NCI-H2029 (cell line): ENCODE measurements at places on chromosomes 5 and 9.

- no peak for DNase-seq
Measured at GRCh38 chr5:111926026-111926425, 169.0 kb upstream of the NREP start.

- DNase-seq = no peak
Measured at GRCh38 chr5:151683444-151683843, 3.3 kb downstream of the SPARC start.

DNA sequence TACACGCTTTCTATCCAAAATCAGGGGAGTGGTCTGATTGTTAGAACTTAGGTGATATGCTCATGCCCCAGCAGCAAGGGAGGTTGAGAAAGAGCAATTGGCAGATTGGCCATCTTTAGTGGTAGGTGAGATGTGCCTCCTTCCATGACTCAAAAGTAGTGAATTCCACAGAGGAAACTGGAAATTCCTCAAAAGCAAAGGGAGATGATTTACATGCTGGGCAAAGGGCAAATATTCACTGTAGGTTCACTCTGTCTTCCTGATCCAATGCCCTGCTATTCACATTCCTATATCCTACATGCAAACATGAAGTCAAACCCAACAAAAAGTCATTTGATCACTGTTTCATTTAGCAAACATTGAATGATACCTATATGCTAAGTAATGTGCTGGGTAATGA, 130.1 kb upstream of the ZNF608 start:
- no peak for DNase-seq

DNA sequence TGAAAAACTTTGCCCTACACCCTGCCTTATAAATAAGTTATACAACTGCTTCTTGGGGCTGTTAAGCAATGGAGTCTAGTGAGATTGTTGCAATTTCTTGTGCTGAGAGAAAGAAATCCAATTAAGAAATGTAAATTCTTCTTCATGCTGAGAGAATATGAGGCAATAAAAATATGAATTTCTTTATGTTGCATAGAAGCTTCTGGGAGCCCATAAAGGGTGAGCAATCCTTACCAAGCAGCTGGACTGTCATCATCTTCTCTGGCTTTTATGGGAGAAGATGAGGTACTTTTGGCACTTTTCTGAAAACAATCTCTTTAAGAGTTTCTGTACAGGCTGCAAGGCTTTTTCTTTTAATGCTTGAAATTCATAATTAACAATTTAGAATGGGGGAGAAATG, 204.3 kb downstream of the DMRTA1 start:
- no peak for DNase-seq

DNA sequence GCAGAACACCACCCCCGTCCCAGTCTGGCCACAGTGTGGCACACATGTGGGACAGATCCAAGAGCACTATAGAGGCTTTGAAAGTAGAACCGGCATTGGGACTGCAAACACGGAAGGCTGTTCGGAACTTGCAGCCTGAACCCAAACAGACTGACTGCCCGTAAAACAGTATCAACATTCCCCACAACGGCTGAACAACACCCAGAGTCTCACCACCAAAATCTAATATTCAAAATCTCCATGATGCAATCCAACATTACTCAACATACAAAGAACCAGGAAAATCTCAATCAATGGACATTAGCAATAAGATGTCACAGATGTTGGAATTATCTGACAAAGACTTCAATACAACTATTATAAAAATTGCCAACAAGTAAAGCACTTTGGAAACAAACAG, 82.3 kb downstream of the ROR2 start:
- DNase-seq = no peak

GRCh38 chr9:98807070-98807813, at the start of gene GALNT12:
Gene GALNT12 (plus strand): TSS chr9:98807670. CDS start chr9:98807699, 29 bp downstream.
- DNase-seq = no peak

GRCh38 chr9:98087420-98088354, 31.2 kb downstream of the NANS start:
- DNase-seq = no peak

DNA sequence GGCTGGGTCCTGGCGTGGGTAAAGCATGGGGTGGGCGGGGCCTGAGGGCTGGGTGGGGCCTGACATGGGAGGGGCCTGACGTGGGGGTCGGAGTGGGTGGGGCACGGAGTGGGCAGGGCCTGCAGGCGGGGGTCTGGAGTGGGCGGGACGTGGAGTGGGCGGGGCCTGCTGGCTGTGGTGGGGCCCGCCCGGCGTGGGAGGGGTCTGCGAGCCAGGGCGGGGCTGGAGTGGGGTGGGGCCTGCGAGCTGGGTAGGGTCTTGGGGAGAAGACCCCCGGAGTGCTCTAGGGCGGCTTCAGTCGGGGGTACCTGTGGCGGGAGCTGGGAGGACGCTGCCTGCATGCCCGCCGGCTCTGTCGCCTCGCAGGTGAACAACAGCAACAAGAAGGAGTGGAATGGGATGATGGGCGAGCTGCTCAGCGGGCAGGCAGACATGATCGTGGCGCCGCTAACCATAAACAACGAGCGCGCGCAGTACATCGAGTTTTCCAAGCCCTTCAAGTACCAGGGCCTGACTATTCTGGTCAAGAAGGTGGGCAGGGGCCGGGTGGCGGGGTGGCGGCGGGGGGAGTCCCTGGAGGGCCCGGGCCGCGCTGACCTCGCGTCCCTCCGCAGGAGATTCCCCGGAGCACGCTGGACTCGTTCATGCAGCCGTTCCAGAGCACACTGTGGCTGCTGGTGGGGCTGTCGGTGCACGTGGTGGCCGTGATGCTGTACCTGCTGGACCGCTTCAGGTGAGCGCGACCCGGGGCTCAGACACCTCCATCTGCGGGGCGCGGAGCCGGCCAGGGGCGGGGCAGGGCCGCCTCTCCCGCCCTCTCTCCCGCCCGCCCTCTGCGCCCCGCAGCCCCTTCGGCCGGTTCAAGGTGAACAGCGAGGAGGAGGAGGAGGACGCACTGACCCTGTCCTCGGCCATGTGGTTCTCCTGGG, 8.0 kb downstream of the LRRC26 start:
- DNase-seq = peak; percentile 6

DNA sequence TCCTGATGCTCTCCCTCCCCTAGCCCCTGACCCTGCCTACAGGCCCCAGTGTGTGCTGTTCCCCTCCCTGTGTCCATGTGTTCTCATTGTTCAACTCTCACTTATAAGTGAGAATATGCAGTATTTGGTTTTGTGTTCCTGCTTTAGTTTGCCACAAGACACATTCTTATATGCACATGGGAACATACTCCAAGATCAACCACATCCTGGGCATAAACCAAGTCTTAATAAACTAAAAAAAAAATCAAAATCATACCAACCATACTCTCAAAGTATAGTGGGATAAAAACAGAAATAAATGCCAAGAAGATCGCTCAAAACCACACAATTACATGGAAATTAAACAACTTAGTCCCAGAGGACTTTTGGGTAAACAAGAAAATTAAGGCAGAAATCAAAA, 11.2 kb upstream of the ZCCHC9 start:
- no peak for DNase-seq

GRCh38 chr9:96574455-96574854, 45.2 kb downstream of the CDC14B start:
- no peak for DNase-seq

DNA sequence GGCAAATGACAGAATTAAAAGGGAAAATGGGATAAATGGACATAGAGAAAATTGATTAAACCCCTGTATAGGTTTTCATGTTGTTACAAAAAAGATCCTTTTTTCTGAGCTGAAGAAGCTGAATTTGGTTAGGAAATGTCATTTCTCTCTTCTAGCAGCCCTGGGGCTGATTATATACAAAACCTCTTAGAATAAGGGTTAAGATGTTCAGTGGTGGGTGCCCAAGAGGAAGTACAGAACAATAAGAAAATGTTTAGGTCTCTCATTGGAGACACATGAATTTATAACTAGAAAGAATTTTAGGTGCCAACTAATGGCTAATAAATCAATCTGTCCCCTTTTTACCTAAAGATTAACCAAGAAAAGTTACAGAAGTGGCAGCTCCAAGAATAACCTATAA, 14.2 kb downstream of the ABHD17B start:
- DNase-seq = no peak

DNA sequence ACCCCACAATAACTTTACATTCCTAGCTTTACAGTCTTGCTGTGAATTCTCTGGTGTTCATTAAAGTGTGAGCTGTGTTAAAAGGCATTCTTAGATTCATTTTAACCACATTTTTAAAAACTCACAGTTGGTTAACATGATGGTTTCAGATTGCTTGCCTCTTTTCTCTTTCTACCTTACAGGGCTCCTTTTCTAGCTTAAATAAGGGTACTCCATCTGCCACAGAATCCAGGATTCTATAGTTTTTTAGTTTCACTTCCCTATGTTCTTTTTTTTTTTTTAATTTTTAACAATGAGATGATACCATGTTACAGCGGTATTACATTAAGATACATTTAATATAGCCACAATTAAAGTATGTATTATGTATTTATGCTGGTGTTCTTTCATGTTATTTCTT, 3.9 kb upstream of the FBXO4 start:
- no peak for DNase-seq

- peak; percentile 70 for DNase-seq
Measured at GRCh38 chr5:72108202-72109061, 1.2 kb downstream of the MAP1B start.

DNA sequence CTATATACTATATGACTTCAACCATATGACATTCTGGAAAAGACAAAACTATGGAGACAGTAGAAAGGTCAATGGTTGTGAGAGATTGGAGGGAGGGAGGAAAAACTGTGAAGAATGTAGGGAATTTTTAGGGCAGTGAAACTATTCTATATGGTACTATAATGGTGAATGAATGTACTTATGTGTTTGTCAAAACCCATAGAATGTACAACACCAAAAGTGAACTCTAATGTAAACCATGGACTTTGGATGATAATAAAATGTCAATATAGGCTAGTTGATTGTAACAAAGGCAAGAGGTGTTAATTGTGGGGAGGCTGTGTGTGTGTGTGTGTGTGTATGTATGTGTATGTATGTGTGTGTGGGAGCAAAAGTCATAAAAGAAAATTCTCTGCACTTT, 10.8 kb upstream of the STOM start:
- DNase-seq = no peak

- no peak for DNase-seq
Measured at GRCh38 chr5:139407517-139407916, 3.6 kb upstream of the SPATA24 start.

GRCh38 chr9:120030847-120031246, 549.1 kb downstream of the CDK5RAP2 start:
- DNase-seq = no peak

DNA sequence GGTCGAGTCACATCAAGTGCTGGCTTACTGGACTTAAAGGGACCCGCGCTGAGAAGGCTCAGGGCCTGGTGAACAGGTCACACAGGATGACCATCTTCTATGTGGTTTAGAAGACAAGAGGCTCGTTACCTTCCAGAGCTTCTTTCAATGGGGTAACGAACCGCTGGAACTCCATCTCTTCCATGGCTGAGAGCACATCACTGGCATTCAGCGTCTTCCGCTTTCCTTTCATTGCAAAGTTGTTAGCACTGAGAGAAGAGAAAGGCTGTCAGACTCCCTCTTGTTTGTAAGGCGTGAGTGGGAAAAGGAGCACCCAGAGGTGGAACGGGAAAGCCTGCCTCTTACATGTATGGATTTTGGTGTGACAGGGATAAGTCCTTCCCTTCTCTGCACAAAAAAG, 994 bp downstream of the POLE3 start:
- no peak for DNase-seq

- DNase-seq = no peak
Measured at GRCh38 chr9:114321759-114322158, 1.1 kb upstream of the ORM1 start.

DNA sequence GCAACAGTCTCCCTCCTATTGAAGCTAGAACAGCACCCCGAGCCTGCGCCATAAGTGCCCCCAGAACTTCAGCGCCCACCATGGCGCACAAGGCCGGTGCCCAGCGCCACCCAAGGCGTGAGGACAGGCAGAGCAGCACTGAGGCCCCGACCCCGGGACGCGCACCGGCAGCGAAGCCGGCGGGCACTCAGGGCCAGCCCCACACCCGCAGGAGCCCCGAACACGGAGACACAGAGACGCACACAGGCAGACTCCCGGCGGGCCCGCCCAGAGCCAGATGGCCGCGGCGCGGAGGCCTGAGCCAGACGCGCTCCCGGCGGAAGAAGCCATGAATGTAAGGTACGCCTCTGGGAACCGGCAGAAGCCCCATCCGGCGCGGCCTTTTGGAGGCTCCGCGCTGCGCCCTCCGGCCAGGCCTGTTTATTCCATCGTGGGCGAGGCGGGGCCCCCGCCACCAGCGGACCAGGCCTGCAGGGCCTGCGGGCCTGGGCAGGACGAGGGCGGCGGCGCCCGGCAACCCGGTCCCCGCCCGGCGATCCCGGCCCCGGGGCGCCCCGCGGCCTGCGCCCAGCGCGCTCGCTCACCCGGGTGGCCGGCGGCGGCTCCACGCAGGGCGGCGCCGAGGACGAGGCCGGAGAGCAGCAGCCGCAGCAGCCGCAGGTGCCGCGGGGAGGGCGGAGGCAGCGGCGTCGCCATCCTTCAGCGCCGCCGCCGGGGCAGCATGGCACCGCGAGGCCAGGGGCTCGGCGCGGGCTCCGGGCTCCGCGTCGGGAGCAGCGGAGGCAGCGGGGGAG, 486 bp downstream of the NPDC1 start:
- DNase-seq = no peak

DNA sequence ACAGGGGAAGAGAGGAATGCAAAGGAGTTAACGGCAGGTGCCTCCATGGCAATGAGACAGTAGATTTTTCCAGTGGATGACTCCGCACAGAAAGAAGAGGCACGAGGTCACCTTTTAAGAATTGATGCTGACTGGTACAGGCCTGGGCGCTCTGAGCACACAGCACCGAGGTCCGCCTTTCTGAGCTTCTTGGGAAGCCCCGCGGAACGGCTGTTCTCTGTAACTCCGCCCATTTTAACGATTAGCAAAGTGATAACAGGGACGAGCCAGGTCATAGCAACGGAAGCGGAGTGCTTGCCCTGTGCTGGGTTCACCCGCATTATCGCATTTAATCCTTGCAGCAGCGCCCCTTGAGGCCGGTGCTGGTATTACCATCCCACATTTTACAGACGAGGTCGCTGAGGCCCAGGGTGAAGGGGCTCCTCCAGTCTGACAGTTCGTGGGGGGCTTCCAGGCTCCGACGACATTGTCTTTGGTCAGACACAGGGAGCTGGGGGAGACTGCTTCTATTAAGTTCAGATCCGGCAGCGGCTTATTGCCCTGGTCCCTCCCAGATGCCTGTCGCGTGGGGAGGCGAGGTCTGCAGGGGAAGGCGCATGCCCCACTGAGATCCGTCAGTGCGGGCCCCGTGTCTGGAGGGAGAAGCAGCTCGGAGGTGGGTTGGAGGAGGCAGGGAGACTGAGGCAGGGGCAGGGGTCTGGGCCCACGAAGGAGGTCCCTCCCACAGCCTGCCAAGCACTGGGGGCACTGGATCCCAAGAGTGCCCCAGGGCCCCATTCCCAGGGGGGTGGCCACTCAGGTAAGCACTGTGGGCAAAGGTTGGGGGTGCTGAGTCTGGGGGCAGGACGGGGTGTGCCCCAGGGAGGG, 22.3 kb upstream of the HMCN2 start:
- peak; percentile 45 for DNase-seq

DNA sequence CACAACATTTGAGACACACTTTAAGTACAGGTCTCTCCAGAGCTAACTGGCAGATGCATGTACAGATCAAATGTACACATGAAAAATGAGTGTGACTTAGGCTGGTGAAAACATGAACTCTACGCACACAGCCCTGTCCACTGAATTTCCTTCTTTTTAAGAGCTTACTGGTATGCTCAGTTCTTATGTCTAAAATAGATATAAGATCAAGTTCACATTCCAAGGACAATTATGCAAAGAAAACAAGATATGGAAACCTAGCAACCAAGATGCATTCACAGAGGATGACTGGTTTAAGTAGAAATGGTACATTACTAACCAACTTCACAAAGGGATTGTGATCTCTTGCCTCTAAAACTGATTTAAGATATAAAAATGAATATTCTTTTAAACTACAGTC, 56.7 kb downstream of the TLE1 start:
- no peak for DNase-seq

GRCh38 chr9:112647596-112647995, 70.3 kb downstream of the INIP start:
- no peak for DNase-seq
